ENCODE measurements at places on chromosomes 1 and 21. TPM values are rescaled to one million over a fixed set of nuclear protein-coding genes. Genes with fewer than 3 reads are reported as not detected.

Gene PER3
- total RNA-seq = 0.97 TPM

Gene FMO5
- total RNA-seq = 0.50 TPM

Gene TENT5C
- 20.7 TPM for total RNA-seq

Gene CFAP74
- total RNA-seq = not detected

Gene HSD17B7
- total RNA-seq = 23.7 TPM

Gene GJA9
- not detected for total RNA-seq

Gene MAP3K21
- 0.45 TPM for total RNA-seq

Gene S100A1
- not detected for total RNA-seq

Gene LPAR3
- total RNA-seq = 0.94 TPM

Gene LRRC39
- 0.52 TPM for total RNA-seq

Gene S100B
- total RNA-seq = 8.5 TPM

Gene MROH9
- not detected for total RNA-seq

Gene OR2L5
- not detected for total RNA-seq

Gene VAV3
- total RNA-seq = 6.9 TPM

Gene MCOLN3
- total RNA-seq = 1.6 TPM

Gene CA6
- total RNA-seq = 6.3 TPM

Gene SH2D5
- 0.05 TPM for total RNA-seq

Gene TRIM17
- total RNA-seq = 2.8 TPM

Gene NECTIN4
- not detected for total RNA-seq

Gene FCRL2
- not detected for total RNA-seq

Gene FCRLA
- total RNA-seq = not detected

Gene PTCH2
- total RNA-seq = 1.4 TPM

Gene HSF2BP
- 0.18 TPM for total RNA-seq

Gene C8B
- total RNA-seq = not detected

Gene PEA15
- 35.2 TPM for total RNA-seq

Gene CYP4B1
- total RNA-seq = not detected

Gene FMO1
- not detected for total RNA-seq

Gene RHEX
- not detected for total RNA-seq

Gene TTC22
- total RNA-seq = 5.0 TPM

Gene DUSP10
- 12.1 TPM for total RNA-seq

Gene SHISAL2A
- 7.9 TPM for total RNA-seq

Gene FASLG
- 6.5 TPM for total RNA-seq

Gene LIX1L
- 48.4 TPM for total RNA-seq

Gene AQP10
- not detected for total RNA-seq

Gene PTAFR
- total RNA-seq = 0.50 TPM

Gene NIBAN1
- total RNA-seq = 28.6 TPM

Gene S100A3
- not detected for total RNA-seq

Gene PRMT2
- total RNA-seq = 110 TPM

Gene DMRTA2
- not detected for total RNA-seq

Gene B3GALT5
- not detected for total RNA-seq

Gene CYP4A11
- total RNA-seq = not detected

Gene CAPN8
- 0.08 TPM for total RNA-seq

Gene CFHR2
- not detected for total RNA-seq

Gene UBXN10
- 0.29 TPM for total RNA-seq

Gene HSPA6
- 1.1 TPM for total RNA-seq

Gene TOR1AIP1
- 67.7 TPM for total RNA-seq

Gene P3R3URF
- not detected for total RNA-seq

Gene CASQ2
- not detected for total RNA-seq

Gene ST6GALNAC3
- total RNA-seq = 0.50 TPM
